ENCODE measurements at places on chromosomes 1 and 21.

DNA sequence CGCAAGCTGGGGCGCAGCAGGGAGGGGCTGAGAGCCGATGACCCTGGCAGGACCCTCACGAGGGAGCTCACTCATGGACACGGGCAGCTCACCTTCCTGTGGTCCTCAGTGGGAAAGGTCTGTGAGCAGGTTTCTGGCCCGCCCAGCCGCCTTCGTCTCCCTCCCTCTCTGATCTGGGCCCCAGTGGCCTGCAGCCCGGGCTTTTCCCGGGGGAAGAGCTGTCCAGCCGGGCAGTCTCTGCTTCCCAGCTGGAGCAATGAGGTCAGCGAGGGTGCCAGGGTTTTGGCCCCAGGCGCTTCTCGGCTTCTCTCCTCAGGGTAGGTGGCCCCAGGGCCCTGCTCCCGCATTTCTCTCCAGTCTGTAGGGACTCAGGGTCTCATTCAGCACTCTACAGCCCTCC, 22.2 kb upstream of the ARHGEF16 start:
- DNase-seq: peak; percentile 11

GRCh38 chr1:113846391-113847035, 25.0 kb downstream of the PTPN22 start:
- no peak for DNase-seq

- DNase-seq: no peak
Observed at GRCh38 chr1:23928789-23929188, 15.6 kb upstream of the CNR2 start.

- no peak for DNase-seq
Observed at GRCh38 chr21:46009951-46010705, 28.6 kb downstream of the COL6A1 start.

- DNase-seq: no peak
Observed at GRCh38 chr1:11364170-11364569, 91.2 kb downstream of the UBIAD1 start.

DNA sequence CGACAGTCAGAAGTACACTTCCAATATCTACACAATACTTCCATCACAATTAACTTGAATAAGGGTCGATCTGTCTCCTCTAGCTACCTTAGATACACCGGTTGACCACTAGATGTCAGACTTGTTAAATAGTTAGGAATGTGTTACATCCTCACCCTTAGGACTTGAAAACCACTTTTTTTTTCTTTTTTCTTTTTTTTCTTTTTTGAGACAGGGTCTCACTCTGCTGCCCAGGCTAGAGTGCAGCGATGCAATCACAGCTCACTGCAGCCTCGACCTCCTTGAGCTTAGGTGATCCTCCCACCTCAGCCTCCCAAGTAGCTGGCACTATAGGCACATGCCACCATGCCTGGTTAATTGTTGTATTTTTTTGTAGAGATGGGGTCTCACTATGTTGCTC, 120.4 kb upstream of the GREM2 start:
- peak; percentile 70 for DNase-seq

DNA sequence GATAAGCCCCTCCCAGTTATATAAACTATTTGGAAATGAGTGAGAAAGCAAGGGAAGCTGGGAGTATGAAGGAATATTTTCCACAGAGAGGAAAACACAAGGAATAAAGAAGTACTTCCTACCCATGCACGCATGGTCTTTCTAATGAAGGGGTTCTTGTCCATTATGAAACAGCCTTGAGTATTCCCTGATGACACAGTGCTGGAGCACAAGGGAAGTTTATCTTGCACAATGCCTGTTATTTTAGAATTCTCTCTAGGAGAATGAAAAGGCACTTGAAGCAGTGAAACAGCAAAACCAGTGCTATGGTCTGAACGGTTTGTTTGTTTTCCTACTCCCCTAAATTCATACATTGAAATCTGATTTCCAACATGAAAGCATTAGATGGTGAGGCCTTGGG, 38.6 kb upstream of the ADAMTS1 start:
- peak; percentile 29 for DNase-seq

GRCh38 chr1:227242811-227243682, 75.2 kb downstream of the CDC42BPA start:
- no peak for DNase-seq

DNA sequence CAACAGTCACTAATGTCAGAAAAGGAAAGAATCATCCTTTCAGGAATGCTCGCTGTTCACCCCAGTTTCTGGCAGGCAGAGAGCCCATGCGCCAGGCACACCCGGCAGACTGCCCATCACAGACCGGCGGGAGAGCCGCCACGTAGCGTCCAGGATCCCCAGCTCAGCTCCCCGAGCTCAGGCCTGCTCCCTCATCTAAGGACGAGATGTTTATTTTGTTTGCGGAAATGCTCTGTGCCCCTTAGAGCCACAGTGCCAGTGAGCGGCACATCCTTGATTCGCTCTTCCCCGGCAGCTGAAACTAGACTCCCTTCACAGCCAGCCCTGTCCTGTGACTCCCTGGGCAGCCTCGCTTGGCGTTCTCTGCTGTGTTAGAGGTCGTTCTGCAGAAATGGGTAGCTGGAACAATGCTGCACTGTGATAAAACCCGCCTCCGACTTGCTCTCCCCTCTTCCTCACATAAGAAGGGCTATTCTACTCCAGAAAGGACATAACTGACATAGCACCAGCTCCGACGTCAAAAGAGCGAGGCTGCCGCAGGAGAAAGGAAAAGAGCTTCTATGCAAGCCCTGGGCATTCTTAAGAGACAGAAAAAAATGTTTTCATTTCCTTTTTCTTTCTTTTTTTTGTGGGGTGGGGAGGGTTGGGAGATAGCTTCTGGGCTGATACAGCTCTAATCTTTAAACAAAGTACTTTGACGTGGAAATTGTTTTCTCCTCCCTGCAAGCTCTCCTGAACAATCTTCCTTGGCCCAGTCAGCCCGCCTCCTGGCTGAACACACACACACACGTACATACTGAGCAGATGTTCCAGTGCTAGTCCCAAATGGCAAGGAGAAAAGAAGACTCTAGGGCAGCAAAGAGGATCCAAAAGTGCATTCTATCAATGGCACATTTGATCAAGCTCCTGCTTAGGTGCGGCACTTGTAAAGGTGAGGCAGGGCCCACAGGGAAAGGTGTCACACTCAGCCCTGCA, 37.2 kb downstream of the MRAP start:
- no peak for DNase-seq

GRCh38 chr1:18908911-18909771, 6.8 kb upstream of the ALDH4A1 start:
- no peak for DNase-seq

DNA sequence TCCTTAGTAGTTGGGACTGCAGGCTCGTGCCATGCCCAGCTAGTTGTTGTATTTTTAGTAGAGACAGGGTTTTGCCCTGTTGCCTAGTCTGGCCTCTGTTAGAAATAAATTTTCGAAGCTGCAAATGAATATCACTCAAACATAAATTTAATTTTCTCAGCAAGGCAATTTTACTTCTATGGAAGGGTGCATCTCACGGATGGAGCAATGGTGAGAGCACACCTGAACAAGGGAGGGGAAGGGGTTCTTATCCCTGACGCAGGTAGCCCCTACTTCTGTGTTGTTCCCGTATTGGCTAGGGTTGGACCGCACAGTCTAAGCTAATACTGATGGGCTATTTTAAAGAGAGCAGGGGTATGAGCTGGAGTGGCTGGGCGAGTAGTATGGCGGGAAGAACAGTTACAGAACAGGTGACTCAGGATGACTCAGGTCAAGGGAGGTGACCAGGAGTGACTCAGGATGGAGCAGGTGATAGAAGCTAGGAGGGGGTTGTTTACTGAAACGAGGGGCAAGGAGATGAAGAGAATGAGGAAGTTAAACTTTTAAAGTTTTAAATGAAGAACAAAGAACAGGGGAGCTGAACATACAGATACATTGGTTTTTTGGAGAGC, 7.5 kb downstream of the MDM4 start:
- DNase-seq: no peak

GRCh38 chr1:34710812-34711211, 44.0 kb upstream of the GJB5 start:
- no peak for DNase-seq

GRCh38 chr1:56330391-56331026, 248.9 kb downstream of the PLPP3 start:
- peak; percentile 63 for DNase-seq

- DNase-seq: peak; percentile 83
Observed at GRCh38 chr1:54716299-54717047, 812 bp downstream of the TTC4 start.

DNA sequence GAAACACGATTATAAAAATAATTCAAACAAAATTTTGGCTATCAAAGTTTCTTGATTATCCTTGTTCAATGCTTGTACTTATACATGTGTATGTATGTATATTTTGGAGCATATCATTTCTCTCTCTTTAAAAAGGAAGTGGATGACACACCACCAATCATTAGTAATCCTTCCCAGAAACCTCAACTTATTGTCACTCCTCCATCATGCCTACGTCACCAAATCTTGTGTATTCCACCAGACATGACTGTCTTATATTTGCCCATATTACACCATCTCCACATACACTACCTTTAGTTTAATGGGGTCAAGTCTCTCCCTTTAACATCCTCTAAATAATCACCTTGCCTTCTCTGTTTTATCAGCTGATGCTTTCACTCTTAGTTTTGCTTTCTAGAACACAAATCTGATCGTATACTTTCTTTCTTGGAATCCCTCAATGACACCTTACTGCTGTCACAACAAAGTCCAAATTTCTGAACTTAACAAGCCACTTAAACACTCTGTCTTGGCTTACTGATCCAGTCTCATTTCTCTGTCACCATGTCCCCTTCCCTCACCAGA, 124.0 kb downstream of the BRINP3 start:
- DNase-seq: no peak

GRCh38 chr1:77582905-77583304, 99.6 kb downstream of the ZZZ3 start:
- no peak for DNase-seq

GRCh38 chr1:171367436-171367835, 53.5 kb downstream of the FMO4 start:
- DNase-seq: no peak

GRCh38 chr21:28937737-28938136, 54.9 kb downstream of the LTN1 start:
- no peak for DNase-seq

- peak; percentile 71 for DNase-seq
Observed at GRCh38 chr1:243525085-243525487, 269.2 kb downstream of the SDCCAG8 start.

DNA sequence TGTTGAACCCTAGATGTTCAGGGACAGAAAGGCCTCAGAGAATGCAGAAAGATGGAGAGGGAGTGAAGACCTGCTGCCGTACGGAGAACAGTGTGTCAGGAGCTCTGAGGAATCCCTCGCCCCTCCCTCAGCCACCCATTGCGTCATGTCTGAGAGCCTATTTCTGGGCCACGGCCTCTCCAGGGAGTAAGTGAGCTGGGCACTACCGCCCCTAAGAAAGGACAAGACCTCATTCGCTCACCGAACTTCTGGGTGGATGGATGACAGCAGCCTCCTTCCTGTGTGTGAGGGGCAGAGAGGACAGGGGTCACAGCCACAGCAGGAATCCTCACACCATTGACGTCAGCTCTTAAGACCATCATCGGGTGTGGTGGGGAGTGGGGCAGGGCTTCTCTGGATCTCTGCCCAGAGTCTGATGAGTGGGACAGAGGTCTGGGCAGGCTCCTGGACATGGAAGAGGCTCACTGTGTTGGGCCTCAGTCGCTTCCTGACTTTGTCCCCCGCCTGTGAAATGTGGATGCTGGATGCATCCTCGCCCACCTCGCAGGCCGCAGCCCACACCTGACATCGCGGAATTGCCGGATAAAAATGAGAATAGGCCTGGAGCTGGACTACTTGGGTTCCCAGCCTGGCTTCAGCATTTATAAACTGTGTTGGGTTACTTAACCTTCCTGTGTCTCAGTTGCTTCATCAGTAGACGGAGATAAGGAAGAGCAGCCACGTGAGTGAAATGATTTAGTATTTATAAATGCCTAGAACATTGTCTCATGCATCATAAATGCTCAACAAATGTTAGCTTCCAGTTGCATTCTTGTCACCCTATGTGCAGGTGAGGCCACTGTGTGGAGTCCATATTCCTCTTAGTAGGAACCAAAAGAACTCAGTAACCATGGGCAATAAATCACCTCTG, 238.6 kb downstream of the TRABD2B start:
- DNase-seq: peak; percentile 13

GRCh38 chr1:42430286-42431135, 25.3 kb downstream of the ZMYND12 start:
- peak; percentile 16 for DNase-seq

GRCh38 chr1:155526356-155526755, 36.2 kb downstream of the ASH1L start:
- DNase-seq: no peak
